Stimulated activated CD4-positive, alpha-beta T cell treated with anti-CD3 and anti-CD28 coated beads, Interleukin-1b, Interleukin-23, amount 100 ng/mL, for 4 hours (primary cell): ENCODE measurements at places on chromosomes 7 and 10.

DNA sequence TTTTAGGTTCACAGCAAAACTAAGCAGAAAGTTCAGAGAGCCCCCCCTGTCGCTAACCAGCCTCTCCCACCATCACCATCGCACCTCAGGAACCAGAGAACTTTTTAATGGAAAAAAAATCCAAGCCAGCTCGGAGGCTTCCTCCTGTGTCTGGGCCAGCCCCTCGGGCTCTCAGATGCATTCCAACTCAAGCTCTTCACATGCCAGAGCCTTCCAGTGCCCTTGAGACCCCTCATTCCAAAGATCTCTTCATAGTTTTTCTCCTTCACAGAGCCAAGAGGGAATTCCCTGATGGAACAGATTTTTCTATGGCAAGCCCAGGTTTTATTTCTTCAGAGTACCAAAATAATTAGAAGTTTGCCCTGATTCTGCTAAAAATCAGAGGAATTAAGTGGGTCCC is 153.4 kb upstream of the LANCL2 start:
- DNase-seq: no peak

DNA sequence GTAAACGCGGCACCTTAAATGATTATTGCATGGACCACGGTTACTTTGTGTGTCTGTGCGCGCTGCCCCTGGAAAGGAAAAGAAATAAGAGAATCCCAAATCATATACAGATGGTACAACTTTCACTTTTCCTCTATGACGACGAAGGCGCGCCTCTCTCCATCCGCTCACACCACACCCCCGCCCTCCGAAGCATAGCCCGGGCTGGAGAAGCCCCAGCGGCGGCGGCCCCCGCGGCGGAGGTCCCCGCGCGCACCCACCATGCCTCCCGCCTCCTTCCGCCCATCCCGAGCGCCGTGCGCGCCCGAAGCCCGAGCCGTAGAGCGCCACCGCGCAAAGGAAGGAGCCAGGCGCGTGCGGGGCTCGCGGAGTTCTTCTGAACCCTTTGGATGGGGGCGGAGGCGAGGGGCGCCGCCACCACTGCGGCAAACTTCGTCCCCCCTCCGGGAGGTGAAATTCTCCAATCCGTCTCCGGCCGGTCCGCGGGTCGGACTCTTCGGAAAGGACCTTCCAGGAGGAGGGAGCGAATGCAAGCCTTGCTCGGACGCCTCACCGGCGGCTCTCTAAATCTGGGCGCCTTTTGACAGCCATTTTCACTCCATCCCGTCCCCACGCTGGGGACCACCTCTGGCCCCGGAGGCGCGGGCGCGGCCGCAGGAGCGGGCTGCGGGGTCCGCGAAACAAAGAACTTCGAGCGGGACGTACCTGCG is 588 bp downstream of the GLI3 start:
- no peak for DNase-seq

DNA sequence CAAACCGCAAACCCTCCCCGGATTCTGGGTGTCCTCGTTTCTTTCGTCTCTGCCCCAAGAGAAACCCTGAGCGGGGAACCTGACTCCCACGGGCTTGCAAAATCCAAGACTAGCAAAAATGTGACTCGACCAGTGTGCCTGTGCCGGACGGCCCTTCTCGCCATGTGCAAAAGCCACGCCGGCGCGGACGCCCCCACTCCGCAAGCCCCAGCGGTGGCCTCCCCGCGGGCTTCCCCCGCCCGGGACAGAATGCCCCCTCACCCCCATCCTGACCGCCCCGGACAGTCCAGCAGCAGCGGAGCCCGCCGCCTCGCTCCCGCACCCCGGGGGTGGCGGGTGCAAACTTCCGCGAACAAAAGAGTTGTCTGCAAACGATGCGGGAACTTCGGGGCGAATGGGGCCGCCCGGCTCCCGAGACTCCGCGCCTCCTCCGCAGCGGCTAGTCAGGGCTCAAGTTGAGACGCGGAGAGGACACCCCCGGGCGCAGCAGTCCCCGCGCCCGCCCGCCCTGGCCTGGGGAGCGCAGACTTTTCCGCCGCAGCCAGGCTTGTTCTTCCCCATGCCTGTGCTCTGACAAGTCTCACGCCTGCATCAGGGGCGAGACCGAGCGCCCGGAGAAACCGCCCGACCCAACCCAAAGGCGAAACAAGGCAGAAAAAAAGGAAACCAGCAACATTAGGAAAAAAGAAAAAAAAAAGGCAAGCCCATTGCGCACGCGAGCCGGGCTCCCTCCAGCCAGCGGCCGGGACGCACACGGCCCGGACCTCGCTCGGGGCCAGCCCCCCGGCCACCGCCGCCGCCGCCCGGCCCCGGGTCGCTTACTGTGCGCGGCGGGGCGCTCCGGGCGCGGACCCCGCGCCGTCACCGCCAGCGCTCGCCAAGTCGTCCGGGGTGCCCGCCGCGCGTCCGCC is 732 bp downstream of the FAM53B start:
- DNase-seq: peak; percentile 34

DNA sequence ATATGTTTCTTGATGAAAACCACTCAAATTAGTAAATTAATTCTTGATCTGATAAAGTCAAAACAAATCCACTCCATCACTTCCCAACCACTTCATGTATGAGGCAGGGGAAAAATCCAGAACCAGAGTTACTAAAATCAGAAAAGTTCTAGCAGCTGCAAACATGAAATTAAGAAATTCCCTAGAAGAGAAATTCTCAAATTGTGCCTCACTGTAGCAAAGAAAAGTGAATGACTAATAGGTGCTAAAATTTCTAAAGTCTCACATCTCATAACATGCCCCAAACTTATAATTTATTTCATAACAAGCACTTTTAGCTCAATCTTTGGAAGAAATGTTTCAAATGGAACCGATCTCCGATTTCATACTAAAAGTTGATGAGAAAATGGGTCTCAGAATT is 345.0 kb upstream of the AOAH start:
- DNase-seq: no peak

DNA sequence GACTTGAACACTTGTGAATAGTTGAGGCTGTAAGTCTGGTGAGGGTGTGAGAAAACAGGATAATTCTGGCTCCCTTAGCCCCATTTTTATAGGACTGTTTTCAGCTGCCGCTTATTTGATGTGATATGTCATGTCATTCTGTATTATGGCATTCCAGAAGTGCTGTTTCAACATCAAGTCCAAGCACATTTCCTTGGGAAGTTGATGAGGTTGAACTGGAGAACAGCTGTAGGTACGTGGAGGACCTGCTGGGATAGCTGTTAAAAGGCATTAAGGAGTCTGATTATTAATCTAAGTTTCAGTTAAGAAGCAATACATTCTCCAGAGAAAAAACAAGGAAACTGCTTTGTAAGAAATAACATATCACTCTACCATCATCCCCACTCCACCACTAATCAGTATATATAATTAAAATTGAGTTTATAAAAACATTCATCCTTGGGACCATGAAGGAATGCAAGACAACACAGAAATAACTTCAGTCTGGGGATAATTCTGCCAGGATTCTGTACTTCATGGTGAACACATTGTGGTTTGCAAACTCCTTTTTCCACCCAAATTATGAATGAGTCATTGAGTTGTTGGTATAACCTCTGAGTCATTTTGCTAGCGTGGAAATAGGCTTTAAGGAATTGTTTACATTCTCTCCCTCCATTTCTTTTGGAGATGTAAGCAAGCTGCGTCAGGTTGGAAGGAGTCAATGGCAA is 39.9 kb upstream of the TMEM229A start:
- DNase-seq: no peak

GRCh38 chr10:114315566-114316420 is 76.7 kb downstream of the VWA2 start:
- DNase-seq: no peak

- no peak for DNase-seq
These were observed 233.8 kb upstream of the LYZL1 start for GRCh38 chr10:29055101-29055500.

GRCh38 chr10:126122881-126123280 is 226.5 kb downstream of the FANK1 start:
- no peak for DNase-seq

DNA sequence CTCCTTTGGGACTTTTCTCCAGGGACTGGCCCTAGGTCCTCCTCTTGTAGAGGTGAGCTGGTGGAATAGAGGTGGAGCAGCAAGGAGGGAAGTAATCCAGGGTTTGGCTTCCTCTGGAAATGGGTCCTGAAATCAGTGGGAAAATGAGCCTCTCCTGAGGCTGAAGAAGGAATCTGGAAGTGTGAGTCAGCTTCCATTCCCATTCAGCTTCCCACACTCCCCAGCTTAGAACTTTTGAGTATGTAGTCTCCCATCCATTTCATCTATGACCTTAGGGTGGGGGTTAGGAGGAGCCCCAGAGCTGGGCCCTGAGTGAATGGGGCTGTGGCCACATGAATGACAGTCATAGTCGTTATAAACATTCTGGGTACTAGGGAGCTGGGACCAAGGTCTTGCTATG is 17.7 kb downstream of the LDB1 start:
- no peak for DNase-seq

- no peak for DNase-seq
These were observed 129.9 kb downstream of the ABCA13 start for GRCh38 chr7:48301201-48301600.

DNA sequence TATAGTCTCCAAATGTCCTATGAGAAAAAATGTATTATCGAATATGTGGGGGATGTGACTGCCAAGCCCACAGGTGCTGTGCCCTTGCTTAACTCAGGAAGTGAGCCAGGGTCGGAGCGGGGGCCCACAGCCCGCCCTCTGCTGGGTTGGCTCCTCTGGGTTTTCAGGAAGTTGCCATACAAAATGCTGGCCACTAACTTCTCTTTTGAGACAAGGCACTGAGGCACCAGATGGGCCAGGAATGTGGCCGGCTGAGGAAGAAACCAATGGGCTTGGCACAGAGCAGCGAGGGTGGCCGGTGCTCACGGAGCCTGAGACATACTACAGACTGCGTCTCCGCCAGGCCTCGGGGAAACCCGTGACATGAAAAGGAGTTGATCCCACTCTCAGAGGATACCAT is 58.9 kb downstream of the FAM53B start:
- no peak for DNase-seq

- no peak for DNase-seq
These were observed 133.5 kb upstream of the MBL2 start for GRCh38 chr10:52906046-52906445.

- no peak for DNase-seq
These were observed 110.6 kb downstream of the PFKFB3 start for GRCh38 chr10:6313111-6313895.

DNA sequence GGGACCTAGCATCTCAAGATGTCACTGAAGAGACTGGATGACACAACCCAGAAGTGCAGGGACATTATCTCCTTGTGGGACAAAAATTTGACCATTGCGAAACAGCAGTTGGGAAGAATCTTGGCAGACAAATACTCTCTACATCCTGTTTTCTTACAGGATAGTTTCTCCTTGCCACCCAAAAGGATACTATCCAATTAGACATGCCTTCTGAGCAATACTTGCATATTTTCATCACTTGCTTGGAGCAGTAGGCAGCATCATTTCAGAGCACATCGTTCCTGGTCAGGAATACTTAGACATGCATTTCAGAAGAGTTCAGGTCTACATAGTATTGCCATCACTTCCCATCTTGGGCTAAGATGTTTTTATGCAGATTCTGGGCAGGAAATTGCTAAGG is 56.8 kb downstream of the FAS start:
- no peak for DNase-seq

DNA sequence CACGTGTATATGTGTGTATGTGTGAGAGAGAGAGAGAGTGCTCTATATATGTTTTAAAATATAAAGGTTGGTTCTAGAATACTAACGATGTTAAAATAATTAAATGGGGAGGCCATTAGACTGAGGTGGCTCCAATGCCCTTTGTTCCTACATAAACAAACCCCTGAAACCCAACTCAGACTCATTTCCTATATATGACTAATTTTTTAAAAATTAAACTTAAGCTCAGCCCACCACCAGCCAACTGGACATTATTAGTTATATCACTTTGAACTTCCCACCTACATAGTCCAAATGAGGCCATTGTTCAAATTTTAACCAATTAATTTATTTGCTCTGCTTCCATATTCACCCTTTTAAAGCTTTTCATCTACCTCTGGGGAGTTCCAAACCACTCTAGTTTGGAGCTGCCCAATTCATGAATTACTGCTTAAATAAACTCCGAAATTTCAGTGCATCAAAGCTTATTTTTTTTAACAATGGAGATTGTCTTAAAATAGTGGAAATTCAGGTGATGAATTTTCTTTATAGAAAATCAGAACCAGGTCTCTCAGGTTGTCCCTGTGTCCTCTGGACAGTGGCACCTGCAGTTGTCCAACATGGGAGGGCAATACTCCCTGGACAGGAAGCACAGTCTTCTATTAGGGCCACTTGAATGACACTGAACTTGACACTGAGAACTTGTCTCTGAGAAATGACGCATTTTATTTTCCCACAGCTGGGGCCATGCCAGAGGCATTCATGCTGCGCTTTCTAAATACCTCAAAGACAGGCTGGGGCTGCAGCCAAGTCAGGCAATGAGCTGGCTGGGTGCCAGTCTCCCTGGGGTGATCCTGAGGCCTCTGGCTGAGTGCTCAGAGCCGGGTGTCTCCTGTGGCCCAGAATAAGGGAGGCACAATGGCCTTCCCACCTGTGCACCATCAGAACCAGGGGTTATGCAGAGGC is 109.5 kb upstream of the TMEM72 start:
- no peak for DNase-seq

DNA sequence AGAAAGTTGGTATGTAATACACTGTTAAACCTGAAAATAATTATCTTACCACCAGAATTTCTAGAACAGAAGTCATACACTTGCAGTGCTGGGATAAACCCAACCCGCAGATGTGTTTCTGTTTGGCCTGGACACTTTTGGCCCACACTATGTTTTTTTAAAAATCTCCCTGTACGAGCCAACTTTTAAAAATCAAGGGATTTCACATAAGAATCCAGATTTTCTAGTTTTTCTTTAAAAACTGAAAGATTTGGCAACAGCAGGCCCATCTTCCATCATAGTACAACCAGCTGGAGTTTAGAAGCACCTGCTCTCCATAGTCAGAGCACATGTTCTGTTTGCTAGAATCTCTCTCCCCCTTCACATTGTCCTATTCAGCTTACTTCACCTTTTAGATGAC is 74.0 kb downstream of the TLL2 start:
- DNase-seq: no peak

DNA sequence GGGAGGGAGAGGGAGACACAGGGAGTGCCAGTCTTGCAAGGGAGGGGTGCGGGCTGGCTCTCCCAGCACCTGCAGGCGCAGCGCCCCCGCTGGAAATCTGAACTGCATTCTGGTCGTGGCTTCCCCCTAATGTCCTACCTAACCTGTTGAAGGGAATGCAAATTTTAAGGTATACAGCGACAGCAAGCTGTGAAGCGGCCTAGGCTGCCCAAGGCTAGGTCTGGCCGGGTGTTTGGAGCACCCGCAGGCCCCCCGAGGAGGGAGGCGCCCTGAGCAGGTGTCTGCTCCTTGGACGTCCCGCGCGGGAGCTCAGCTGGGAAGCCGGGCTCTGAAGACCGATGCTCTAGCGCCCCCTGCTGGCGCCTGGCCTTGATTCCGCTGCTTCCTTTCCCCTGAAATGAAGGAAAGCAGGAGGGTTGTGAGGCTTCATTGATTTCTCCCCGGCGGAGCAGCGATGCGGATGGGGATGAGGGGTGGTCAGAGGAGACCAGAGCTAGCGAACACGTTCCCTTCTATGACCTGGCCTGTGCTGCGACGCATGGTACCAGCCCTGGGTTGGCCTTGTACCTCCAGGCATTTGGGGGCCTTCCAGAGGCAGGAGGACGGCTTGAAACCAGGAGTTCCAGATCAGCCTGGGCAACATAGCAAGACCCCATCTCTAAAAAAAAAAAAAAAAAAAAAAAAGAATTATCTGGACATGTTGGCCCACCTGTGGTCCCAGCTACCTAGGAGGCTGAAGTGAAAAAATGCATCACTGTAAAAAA is 601.3 kb downstream of the GALNT17 start:
- DNase-seq: peak; percentile 59
